ENCODE measurements at places on chromosomes 1 and 21.

GRCh38 chr1:214590696-214591095 lies 12.3 kb upstream of the CENPF start:
- DNase-seq: no peak

GRCh38 chr1:4397196-4397595 lies 257.2 kb upstream of the AJAP1 start:
- no peak for DNase-seq

GRCh38 chr1:198241553-198241952 lies 84.8 kb downstream of the NEK7 start:
- no peak for DNase-seq

- DNase-seq: no peak
These were observed 7.4 kb upstream of the S100A10 start for GRCh38 chr1:152000964-152001630.

GRCh38 chr1:14138135-14138506 lies 438.1 kb downstream of the PRDM2 start:
- no peak for DNase-seq

DNA sequence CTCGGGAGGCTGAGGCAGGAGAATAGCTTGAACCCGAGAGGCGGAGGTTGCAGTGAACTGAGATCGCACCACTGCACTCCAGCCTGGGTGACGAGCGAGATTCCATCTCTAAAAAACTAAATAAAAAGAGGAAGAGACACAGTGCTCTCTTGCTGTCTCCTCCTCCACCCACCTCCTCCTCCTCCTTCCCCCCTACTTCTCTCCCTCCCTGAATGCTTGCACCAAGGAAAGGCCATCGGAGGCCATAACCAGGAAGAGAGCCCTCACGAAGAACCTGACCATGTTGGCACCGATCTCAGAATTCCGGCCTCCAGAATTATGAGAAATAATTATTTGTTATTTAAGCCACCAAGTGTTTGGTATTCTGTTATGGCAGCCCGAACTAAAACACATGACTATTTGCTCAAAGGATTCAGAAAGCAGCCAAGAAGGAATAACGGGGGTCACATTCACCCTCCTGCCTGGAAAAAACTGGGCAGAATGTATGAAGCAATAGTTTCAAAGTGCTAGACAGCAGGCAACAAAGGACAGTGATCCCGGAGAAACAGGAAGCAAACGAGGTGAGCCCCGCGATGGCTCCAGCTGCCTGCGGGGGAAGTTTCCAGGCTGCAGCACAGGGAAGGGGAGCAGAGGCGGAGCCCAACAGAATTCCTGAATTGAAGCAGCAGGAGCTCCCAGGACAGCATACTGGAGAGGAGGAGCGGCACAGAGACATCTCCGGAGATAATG lies 35.8 kb downstream of the LDLRAD1 start:
- DNase-seq: peak; percentile 8

- DNase-seq: no peak
These were observed 350.9 kb upstream of the ZP4 start for GRCh38 chr1:238241607-238242006.

DNA sequence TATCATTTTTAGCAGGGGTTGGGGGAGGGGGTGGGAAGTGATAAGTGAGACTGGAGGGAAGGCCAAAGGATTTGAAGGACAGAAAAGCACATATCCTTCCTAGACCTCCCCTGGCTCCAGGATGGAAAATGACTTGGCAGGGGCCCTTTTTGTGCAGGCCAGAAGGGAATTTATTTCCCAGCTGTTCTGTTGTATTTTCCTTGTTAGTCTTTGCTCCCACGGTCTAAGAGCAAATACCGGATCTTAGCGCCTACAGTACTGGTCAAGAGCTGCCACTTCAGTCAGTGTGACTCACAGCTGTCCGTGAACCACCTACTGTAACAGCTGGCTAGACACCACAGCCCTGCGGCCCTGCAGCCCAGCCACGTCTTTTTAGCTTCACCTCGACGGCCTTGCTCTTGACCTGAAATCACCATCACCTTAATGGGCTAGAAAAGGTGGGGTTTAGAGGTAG lies 51.0 kb upstream of the ERRFI1 start:
- no peak for DNase-seq

DNA sequence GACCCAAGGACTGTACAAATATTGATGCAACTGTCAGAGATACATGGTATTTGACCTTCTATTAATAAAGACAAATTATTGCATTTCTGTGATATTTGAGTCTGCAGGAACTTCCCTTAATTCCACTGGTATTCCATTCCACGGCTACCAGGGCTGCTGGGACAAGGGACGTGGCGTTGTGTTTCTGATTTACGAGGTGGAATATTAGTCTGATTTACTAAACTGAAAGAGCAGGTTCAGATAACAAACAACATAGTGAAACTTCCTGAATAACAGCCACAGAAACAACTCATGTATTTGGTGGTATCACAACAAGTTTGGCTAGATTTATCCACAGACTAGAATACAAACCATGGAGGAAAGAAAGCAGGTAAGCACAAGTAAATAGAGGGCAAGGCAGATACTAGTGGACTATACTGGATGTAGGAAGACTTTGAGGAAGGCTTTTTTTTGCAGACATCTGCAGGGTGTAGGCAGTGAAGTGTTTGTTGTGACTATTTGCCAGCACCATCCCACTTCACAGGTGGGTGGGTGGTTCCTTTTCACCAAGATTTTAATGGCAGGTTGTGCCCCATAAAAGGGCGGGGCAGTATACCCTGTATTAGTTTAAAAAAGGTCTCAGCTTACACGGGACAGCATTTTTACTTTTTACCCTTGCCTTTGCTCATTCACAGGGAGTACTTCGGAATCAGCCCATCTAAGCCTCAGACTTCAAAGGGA lies 100.4 kb downstream of the FGGY start:
- no peak for DNase-seq

DNA sequence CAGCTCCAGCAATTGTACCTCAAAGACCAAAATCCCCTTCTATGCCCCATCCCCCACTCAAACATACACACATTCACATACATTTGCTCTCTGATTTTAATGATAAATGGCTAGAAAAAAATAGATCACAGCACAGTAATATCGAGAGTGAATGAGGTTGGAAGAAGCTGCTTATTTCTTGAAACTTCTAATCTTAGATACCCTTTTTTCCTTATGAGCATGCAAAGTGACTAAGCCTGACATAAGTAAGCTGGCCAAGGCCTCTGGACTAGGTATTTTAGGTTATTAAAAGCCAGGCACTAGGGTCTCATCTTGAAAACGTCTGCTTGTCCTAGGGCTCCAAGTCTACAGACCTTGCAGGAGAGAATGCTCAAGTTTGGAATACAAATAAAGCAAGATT lies 133.6 kb downstream of the TGFBR3 start:
- DNase-seq: no peak

- DNase-seq: no peak
These were observed 1061.0 kb downstream of the ADGRL2 start for GRCh38 chr1:82861749-82862148.

DNA sequence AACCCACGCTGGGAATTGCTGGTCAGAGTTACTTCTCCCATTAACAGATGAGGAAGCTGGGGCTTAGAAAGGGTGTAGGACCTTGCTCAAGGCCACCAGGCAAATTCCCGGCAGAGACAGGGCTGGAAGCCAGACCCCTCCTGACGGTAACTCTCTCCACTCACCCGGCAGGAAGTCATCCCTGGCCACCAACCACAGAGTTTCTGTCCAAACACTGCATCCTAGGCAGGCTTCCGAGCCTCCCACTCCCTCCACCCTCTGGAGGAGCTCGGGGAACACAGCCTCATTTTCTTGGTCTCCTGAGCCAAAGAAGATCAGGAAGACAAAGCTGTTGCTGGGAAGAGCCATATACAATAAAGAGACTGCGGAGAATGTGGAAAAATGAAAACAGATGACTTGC lies 25.0 kb upstream of the ZNF436 start:
- DNase-seq: peak; percentile 87

- DNase-seq: no peak
These were observed 1.4 kb upstream of the ARF1 start for GRCh38 chr1:228081144-228081543.

GRCh38 chr1:11952455-11953109 lies 18.1 kb downstream of the PLOD1 start:
- no peak for DNase-seq

DNA sequence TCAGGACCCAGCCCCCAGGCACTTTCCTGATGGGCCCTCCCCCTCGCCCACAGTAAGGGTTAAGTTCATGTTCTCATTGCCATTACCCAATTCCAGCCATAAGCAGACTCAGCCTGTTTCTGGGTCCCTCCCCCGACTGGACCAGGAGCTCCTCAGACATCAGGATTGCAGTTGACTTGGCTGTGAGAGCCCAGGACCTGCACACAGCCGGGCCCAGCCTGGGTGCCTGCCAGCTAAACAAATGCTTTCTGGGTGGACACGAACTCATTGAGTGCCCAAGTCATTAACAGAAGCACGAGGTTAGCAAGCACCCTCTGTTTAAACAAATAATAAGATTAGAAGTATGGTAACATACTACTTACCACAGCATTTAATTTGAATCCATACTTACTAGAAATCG lies 147.9 kb upstream of the POU3F1 start:
- no peak for DNase-seq

- DNase-seq: no peak
These were observed 109.9 kb downstream of the TAS1R2 start for GRCh38 chr1:18749569-18749968.

- DNase-seq: no peak
These were observed 9.2 kb upstream of the GJB5 start for GRCh38 chr1:34745666-34746065.

DNA sequence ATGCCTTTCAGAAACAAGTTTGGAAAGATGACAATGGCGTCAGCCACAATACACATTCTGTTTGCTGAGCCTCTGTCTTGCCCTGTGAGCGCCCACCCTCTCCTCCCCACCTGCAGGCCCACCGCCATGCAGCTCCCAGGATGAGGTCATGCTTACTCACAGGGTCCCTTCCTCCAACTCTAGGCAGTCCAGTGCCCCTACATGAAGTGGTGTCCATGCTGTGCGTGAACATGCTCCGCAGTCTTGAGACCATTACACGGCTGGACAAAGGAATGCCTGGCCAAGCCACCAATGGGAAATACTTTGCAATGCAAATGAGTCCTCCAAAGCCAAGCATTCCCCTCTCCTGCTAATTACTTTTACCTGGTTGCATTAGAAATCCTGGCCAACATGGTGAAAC lies 92.2 kb downstream of the CD58 start:
- no peak for DNase-seq

DNA sequence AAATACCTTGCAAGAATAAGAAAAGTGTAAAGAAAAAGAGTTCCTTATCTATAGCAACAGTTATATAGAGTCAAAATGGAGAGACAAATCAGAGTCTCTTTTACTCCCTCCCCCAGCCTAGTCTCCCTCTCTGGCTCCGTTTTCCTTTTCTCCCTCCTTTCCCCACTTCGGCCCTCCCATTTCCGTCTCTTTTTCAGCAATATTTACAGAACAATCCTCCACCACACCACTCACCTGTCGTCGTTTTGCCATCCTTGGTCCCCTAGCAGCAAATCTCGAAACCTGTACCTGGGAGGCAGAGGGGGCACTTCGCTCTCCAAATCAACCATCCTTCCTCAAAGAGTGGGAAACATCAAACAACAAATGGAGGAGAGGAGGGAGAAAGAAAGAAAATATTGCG lies 259 bp downstream of the KCNT2 start:
- DNase-seq: no peak

DNA sequence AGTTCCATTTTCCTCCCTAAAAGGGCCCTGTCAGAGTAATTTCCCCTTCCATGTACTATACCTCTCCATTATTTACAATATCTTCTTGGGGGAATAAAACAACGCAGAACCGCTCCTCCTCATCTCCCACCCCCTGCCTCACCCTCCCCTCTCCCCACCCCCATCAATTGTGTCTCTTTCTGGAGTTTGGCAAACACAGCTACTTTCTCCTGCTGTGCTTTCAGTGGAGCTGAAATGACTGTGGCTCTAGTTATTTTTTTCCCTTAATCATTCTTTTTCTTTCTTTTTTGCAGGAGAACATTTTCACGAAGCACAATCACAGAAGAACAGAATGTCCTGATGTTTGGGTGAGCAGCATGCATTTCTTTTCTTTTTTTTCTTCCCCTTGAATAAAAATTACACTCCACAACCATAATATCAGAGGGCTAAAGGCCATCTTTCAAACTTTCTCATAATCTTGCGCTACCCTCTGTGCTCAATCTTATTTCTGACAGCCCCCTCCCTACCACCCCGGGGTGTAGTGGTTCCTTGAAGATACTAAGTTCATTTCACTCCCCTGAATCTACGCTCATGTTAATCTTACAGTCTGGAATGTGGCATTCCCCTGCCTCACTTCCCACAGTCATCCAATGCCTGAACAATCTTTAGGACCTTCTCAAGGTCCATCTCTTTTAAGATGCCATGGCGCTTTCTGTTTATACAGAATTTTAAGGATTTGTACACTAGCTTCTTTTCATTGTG lies 8.8 kb upstream of the PLXNA2 start:
- DNase-seq: no peak

GRCh38 chr1:40107290-40107959 lies 10.4 kb upstream of the PPT1 start:
- DNase-seq: no peak

DNA sequence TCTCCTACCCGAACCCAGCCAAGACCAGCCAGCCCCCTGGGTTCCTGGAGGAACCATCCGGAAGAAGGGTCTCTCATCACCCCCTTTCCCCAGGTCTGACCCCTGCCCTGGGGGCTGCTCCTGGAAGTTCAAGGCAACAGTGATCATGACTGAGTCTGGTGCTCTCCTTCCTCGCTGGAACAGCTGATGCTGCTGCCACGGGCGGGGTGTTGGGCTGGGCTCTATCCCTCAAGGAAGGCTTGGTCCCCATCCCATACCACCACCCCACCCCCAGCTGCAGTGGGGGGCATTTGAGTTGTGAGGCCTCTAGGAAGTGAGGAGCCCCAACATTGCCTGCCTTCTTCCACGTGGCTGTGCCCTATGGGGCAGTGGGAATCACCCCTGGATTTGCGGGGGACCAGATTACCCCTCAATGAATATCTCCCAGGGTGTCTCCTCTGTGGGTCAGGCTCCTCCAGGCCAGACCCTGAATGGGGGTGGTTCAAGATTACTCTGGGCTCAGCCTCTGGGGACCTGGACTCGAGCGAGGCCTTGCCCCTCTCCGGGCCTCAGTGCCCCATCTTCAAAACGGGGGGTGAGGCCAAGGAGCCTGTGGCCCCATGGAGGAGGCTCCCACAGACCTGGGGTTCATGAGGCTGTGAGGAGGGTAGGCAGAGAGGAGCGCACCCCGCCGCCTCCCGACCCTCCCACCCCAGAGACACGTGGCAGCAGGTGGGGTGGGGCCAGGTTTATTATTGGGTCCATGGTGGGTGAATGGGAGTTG lies 2.8 kb downstream of the MASP2 start:
- DNase-seq: no peak

GRCh38 chr1:80799457-80799856 lies 1001.3 kb upstream of the ADGRL2 start:
- no peak for DNase-seq

DNA sequence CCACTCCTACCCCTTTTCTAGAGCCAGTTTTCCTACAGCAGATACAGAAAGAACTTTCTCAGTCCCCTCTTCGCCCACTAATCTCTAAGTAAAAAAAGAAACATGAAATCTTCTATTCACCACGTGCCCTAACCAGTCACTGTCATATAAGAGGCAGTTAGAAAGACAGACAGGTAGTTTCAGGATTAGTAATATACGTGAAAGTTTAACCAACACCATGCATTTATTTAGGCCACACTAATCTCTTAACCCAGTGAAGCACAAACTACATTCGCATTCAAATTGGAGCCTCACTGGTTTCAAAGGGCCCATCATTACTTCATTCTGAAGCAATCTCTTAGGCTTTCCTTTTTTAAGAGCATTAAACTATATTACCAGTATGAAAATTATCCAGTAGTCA lies 10.1 kb downstream of the GPATCH2 start:
- DNase-seq: no peak

GRCh38 chr1:162822391-162823200 lies 32.1 kb downstream of the HSD17B7 start:
- no peak for DNase-seq
